ENCODE measurements at places on chromosomes 13 and 19.
A peak's percentile ranks its signal among the peaks of the same experiment; 100 is the strongest.

DNA sequence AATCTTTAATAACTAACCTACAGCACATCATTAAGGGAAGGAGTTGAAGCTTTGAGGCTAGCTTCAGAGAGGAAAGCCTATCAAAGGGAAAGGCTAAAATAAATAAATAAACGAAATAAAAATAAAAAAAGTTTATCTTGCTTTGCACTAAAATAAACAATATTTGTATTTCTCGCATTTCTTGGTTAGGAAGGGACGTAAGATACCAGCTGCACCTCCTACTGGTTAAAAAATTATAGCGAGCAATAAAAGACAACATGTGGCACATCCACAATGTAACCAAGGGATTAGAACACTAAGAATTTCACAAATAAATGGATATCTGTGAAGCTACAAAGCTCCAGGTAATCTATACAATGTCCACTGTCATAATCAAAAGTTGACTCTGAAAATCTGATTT lies 194.5 kb downstream of the DACH1 start:
- no peak for DNase-seq

GRCh38 chr13:35787937-35788336 lies 311.4 kb upstream of the MAB21L1 start:
- DNase-seq, result no peak

- DNase-seq, result no peak
Measured at GRCh38 chr13:108686027-108686426, 56.6 kb downstream of the MYO16 start.

GRCh38 chr13:63680704-63681103 lies 2265.1 kb upstream of the PCDH20 start:
- DNase-seq, result no peak

- no peak for DNase-seq
Measured at GRCh38 chr19:2736550-2737190, 3.1 kb downstream of the SLC39A3 start.

- DNase-seq, result no peak
Measured at GRCh38 chr13:41678848-41679247, 221.5 kb downstream of the RGCC start.

GRCh38 chr13:47437406-47437805 lies 540.6 kb upstream of the HTR2A start:
- no peak for DNase-seq

DNA sequence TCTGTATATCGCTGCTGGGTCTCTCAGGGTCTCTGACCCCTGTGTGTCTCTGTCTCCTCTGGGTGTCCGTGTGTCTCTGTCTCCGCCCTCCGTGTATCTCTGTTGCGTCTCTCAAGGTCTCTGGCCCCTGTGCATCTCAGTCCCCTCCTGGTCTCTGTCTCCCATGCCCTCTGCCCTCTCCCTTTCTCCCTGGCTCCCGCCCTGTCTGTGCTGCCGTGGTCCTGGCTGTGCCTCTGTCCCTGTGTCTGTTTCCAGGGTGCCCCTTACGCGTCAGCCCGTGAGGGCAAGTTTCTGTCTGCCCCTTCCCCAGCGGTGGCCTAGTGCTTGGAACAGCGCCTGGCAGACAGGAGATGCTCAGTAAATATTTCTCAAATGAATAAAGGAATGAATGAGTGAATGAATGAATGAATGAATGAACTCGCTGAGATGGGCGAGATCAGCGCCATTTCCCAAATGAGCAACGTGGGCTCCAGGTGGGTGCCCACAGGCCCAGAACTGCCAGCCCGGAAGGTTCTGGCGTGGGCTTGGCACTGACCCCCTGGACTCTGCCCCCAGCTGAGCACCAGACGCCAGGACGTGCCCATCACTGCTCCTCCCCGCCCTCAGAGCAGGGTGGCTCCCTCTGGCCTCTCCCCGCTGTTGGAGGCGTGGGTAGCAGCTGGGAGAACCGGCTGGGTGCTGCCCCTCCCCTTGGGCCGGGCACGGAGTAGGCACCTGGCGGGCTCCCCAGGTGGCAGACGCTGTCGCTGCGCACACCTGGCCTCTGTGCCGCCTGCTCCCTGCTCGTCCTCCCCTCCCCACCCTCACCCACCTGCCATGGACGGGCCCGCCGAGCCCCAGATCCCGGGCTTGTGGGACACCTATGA lies at the start of gene SULT2B1:
Gene SULT2B1 (plus strand): TSS at position 736 of the 866 bp plus-strand sequence. CDS start 81 bp downstream, at position 817.
- no peak for DNase-seq

DNA sequence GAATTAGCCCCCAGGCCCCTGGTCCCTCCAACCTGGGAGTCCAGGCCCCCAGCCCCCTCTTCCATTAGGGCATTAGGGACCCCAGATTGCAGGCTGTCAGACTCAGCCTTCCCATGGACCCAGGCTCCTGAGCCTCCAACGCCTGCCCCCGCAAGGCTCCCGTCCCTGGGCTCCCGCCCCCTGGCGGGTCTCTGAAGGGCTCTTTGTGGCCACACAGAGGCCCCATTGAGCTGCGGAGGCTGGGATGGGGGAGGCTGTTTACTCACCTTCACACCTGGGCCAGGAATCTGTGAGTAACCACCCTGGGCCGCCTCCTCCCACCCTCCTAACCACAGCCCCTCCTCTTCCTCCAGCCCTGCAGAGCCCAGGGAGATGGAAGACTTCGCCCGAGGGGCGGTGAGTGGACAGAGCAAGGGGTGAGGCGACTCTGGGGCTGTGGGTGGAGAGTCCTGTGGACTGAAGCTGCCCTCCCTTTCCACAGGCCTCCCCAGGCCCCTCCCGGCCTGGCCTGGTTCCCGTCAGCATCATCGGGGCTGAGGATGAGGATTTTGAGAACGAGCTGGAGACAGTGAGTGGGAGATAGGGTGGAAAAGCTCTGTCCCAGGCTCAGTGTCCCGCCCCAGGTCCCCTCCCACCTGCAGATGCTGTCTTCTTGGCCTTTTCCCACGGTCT lies 4.9 kb downstream of the ARHGEF1 start:
- DNase-seq, result peak; percentile 79

DNA sequence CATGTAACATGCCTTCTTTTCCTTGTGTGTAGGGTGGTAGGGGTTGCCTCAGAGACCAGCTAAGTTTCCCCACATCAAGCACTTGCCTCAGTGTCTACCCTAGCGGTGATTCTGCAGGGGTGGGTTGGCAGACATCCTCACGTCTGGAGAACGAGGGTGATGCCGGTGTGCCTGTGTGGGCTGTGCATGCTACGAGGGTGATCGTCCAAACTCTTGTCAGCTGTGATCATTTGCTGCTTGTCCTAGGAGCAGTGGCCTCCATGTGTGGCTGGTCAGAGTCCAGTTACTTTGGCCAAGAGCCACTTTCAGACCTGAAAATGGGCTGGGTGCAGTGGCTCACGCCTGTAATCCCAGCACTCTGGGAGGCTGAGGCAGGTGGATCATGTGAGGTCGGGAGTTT lies 5.1 kb downstream of the GPI start:
- DNase-seq, result no peak

DNA sequence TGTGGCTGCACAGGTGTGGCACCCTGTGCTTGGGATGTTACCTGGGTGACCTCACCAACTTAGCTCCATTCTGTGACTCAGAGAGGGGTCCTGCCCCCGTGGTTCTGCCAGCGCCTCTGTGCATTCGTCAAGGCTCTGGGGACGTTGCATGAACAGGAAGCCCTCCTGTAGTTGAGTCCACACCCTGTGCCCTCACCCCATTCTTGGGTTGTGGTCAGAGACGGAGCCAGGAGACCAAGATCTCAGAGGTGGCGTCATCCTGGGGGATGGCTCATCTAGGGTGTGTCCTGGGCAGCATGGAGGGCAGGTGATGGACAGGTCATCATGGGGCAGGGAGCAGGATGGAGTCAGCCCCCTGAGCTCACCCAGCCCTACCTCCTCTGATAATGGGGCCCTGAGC lies 2.5 kb downstream of the COX6B2 start:
- DNase-seq, result no peak

DNA sequence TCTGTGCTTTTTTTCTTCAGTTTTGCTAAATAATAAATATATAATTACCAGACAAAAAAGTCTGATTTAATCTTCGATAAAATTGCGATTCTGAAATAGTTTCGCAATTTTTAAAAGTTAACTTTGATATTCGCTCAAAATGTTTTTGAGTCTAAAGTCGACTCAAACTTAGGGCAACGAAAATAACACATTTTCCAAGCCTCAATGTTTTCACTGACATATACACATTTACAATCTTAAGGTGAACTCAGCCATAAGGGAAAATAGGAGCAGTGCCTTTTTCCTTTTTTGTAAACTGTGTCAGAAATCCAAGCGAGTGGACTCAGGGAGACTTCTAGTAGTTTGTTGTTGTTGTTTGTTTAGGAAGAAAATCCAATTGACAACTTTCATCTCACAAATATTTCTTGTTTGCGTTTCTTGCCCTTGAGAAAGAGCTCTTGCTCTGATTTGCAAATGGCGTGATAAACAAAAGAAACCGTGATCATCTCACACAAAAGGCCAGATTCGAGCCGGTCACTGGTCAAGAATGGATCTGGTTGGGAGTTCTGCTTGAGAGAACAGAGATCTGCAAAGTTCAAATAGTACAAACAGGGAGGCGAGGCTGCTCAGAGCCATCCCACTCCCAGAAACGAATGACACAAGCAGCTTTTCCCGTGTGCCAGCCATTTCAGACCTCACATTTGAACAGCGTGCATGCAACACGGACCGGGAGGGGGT lies 2.1 kb downstream of the SOX21 start:
- DNase-seq, result no peak

- DNase-seq, result no peak
Measured at GRCh38 chr13:79311386-79311785, 94.7 kb downstream of the RBM26 start.

DNA sequence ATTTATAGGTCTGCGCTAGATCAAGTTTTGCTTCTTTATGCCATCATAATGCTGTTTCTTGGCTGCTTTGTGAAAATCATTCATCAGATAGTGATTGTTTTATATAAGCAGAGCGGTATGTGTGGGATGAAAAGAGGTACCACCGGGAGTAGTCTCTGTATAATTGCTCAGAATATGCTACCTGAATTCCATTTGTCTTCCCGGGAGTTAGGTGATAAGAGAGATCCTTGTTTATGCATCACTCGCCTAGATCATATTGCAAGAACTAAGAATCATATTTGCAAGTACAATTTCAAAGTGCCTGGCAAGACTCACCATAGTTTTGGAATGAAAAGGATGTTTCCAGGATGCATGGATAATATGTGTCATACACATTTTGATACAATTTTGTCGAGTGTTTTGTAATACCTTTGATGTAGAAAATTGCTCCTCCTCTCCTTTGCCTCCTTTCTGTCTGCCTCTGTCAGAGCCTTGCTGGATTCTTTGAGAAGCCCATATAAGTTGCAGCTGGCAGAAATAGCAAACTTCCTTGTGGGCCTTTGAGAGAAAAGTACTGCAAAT lies 1306.0 kb upstream of the SLC10A2 start:
- no peak for DNase-seq

DNA sequence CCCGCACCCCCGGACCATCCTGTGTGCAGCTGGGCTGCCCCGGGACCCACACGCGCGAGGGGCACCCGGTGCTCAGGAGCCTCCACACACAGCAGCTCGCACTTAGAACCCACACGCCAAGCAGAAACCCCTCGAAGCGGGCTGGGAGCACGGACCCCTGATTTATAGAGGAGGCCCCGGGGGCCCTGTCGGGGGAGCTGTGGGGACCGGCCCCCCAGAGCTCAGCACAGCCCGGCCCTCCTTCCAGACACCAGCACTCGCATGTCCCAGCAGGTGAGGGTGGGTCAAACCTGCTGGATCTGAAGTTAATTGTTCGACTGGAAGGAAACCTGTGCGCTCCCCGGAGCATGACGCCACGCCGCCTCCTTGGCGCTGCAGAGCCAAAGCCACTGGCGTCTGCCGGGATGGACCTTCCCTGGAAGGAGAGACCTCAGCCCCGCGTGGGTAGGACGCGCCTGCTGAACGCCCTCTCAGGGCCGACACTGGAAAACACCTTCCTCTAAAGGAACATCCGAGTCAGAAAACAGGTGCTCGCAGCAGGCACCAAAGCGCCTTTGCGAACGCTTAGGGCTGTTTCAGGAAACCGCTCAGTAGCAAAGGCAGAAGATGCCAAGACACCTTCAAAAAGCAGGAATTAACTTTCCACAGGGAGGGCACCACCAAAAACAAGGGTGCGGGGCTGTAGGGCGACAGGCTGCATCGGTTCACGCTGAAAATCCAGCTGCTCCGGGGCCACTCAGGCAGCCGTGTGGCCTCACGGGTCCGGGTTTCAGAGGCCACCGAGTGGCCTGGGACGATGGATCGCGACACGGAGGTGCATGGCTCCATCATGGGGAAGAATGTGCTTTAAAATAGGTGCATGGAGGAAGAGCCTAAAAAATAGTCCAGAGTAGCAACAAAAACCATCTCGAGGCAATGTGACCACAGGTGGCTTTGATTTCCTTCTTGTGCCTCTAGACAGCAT lies 37.8 kb upstream of the GRTP1 start:
- DNase-seq, result no peak

DNA sequence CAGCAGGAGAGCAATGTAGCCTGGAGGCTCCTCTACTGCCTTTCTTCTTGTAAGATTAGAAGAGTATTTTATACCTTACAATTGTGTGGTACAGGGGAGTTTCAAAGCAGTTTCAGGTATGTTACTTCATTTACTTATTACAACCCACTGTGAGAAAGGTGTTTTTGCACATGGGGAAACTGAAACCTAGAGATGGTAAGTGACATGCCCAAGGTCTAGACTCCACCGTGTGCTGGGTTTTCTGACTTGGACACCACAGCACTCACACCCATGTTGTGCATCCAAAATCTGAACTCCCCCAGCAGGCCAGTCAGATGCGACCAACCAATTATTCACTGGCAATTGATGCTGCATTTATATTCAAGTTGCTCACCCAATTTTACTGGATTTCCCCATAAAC lies 22.8 kb downstream of the ERICH6B start:
- no peak for DNase-seq

DNA sequence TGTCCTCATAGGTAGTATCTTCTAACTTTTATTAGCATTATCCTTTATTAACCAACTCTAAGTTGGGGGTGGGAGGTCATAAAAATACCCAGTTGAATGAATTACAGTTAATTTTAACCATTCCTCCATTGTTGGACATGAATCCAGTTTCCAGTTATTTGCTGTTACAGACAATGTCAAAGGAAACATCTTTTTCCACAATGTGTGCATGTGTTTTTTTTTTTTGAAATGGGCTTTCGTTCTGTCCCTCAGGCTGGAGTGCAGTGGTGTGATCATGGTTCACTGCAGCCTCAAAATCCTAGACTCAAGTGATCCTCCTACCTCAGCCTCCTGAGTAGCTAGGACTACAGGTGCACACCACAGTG lies 32.0 kb downstream of the KLF5 start:
- DNase-seq, result no peak

GRCh38 chr13:91381371-91381770 lies 17.1 kb upstream of the GPC5 start:
- DNase-seq, result no peak

DNA sequence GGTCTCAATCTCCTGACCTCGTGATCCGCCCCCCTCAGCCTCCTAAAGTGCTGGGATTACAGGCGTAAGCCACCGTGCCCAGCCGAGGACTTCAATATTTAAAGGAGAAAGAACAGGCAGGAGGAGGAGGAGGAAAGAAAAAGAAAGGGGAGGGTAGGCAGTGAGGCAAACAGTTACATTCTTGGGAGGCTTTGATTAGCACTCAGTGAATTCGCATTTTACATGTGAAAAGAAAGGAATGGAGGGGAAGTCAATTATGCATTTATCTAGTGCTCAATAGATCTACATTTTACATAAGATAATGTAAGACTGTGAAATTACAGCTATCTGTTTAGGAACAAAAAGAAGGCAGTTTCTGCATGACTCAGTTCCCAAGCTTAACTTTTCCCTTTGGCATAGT lies 30.9 kb upstream of the CXCL17 start:
- no peak for DNase-seq
